ENCODE measurements at places on chromosomes 7 and 10. TPM values are rescaled to one million over a fixed set of nuclear protein-coding genes. Genes with fewer than 3 reads are reported as not detected.

- no peak overlapping the region for H3K27ac ChIP-seq
- no peaks in the 10 kb centered on the region for H3K27me3 ChIP-seq
- H3K36me3 ChIP-seq, result no peaks in the 10 kb centered on the region
- no peak overlapping the region for H3K4me3 ChIP-seq
- H3K4me1 ChIP-seq, result no peaks in the 10 kb centered on the region
- DNase-seq, result no peak
These were observed 299.2 kb upstream of the LRGUK start for GRCh38 chr7:133827707-133828623.

- no peaks in the 10 kb centered on the region for H3K4me1 ChIP-seq
- no peaks in the 10 kb centered on the region for H3K27me3 ChIP-seq
- H3K4me3 ChIP-seq, result no peak overlapping the region
These were observed 145.6 kb downstream of the ADAM12 start for GRCh38 chr10:126242397-126243260.

- H3K36me3 ChIP-seq, result no peaks in the 10 kb centered on the region
- H3K4me3 ChIP-seq, result no peak overlapping the region
- no peak overlapping the region for H3K27ac ChIP-seq
These were observed 35.4 kb downstream of the PAPSS2 start for GRCh38 chr10:87695074-87695473.

The GPR37 gene
- 2.2 TPM for total RNA-seq

GRCh38 chr10:69479240-69480067 is 28.2 kb downstream of the TSPAN15 start:
- no peak for DNase-seq
- no peaks in the 10 kb centered on the region for H3K27me3 ChIP-seq
- peaks cover 84% of the 10 kb centered on the region for H3K4me1 ChIP-seq

The SPDYE5 gene
- total RNA-seq, result not detected

The ITGB1 gene
- total RNA-seq, result 529 TPM

Measured in spleen (tissue), 13 donors.